ENCODE measurements at places on chromosomes 5 and 9.

DNA sequence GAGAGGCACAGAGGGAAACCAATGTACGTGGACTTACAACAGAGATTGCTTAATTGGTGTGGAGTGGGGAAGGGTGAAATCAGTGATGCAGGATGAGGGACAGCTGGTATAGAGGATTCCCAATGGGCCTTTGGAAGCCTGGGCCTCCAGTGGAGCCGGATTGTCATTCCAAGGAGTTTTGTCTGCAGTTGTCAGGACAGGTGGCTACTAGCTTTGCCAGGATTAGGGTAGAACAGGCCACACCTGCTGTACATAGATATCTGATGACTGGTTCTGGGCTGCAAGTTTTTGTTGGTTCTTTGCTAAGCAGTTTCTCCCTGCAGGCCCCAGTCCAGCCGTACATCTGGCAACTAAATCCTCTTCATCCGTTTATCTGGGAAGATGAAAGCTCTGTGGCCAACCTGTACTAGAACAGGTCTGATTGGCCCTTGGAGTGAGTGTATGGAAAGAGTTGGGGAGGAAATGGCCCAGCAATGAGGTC is 4.2 kb downstream of the SKP2 start:
- DNase-seq = no peak

- DNase-seq = no peak
Measured at GRCh38 chr9:88995200-88995577, 3.9 kb downstream of the S1PR3 start.

DNA sequence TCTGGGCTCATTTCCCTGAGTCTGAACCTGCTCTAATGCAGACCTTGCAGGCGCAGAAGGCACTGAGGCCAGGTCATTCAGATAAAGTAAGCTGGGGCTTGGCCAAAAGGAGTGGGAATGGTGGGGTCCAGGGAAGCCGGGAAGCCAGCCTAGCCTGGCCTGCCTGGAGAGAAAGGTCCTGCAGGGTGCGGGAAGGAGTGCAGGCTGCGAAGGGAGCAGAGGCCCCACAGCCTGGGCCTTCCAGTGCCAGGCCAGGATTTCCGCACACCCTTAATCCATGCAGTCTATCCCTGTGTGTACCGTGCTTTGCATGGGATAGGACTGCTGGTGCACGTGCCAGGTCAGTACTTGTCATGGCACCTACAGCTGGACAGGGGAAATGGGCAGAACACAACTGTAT is 3.6 kb upstream of the STING1 start:
- no peak for DNase-seq

GRCh38 chr9:137492464-137493363 is 33.6 kb upstream of the NSMF start:
- peak; percentile 59 for DNase-seq

DNA sequence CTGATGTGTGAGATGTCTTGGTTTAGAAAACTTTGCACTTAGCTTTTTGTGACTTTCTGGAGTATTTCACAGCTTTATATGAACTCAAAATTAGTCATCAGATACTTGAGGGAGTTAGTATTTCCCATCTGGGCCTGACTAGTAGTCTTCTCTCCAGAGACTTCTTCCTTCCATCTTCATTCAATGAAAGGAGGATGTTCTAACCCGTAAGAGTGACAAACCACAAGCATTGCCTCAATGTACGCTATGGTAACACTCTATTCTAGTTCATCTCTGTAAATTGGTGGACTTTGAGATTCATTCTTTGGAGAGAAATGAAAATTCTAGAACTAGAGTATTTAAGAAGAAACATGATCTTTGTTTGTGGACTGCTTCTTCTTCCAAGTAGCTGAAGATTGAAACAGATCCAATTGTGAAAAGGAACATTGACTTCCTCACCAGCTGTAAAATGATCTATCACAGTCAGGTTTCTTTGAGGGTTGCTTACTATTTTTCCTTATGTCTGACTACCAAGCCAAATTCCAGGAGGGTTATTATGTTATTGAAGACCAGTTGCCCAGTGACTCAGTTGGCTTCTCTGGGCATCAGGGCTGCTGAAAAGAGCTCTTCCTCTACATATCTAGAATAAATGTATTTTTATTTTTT is 157.6 kb downstream of the SLC12A2 start:
- DNase-seq = no peak

- DNase-seq = no peak
Measured at GRCh38 chr5:178640331-178641045, 13.6 kb upstream of the CLK4 start.

DNA sequence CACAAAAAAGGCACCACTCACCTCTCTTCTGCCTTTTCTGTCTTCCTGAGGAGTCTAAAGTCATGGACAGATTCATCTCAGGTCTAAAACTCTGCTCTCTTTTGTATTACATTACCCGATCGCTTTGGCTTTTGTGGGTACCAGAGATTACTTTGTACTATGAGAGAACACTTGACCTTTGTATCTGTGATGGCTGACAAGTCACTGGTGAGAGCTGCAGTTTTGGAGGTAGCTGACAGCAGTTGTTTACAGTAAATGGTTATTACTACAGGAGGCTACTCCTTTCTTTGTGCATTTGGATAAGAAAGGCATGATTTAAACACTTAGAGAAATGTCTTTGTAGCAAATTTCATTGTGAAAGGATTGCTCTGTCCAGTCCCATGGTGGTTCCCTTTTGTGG is 307.3 kb downstream of the FBXL17 start:
- no peak for DNase-seq

DNA sequence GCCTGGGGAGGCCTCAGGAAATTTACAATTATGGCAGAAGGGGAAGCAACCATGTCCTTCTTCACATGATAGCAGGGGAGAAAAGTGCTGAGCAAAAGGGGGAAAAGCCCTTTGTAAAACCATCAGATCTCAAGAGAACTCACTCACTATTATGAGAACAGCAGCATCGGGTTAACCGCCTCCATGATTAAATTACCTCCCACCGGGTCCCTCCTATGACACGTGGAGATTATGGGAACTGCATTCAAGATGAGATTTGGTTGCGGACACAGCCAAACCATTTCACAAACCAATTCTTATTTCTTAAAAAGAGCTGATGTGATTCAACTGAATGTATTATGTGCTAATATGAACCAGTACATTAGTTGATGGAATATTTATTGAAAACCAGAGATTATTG is 63.9 kb downstream of the PARP8 start:
- DNase-seq = no peak

GRCh38 chr9:84659773-84660172 is 9.8 kb upstream of the NTRK2 start:
- DNase-seq = no peak

DNA sequence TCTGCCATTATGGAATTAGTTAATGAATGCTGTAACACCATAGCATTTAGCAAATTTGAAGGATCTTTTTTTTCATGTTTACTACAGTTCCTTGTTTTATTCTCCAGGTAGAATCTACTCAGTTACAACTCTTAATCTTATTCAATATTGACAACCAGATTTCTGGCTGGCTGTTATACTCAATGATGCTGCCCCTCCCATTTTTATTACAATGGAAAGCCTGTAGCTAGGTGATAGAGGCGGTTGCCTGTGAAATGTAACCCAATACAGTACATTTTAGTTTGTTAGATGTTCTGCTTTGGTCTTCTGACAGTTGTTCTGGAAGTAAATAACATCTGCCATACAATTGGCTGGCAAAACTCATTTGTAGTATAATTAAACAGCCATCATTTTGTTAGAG is 294.2 kb downstream of the DMRTA1 start:
- no peak for DNase-seq

GRCh38 chr5:96868603-96869371 is 7.5 kb upstream of the ERAP2 start:
- no peak for DNase-seq

GRCh38 chr5:170217831-170218230 is 15.0 kb upstream of the C5orf58 start:
- DNase-seq = no peak

- DNase-seq = no peak
Measured at GRCh38 chr5:177146891-177147638, 13.5 kb downstream of the NSD1 start.

GRCh38 chr5:19837536-19838174 is 150.3 kb downstream of the CDH18 start:
- DNase-seq = no peak

DNA sequence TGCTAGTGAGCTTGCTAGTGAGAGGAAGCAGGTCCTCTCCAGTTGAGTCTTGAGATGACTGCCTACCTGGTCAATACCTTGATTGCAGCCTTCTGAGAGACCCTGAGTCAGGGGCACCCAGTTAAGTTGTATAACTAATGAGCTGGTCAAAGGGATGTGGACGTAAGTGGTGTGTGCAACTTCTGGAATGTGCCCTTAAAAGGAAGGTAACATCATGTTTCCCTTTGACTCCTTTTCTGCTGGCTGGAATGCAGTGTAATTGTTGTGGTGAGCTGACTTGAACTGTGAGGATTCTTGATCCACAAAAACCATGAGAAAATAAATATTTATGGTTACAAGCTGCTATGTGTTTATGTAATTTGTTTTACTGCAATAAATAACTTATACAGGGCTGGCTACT is 2.4 kb upstream of the SNX2 start:
- DNase-seq = no peak

GRCh38 chr9:22049411-22049810 is 40.3 kb upstream of the CDKN2B start:
- DNase-seq = no peak

DNA sequence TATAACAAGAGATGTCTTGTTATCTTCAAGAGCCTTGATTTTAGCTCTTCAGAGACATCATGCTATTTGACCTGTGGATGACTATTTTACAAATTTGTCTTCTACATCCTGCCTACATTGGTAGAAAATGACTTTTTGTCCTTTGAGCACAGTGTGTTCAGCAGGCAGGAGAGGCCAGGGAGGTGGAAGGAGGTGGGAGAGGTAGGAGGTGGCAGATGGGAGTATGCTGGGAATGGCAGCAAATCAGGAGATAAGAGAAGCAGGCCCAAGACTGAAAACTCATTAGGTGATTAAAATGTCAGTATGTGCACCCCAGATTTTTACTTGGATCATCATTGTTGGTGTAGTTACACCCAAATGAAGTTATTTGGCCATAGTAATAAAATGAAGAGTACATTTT is 44.1 kb downstream of the PTPN3 start:
- DNase-seq = no peak

- DNase-seq = peak; percentile 31
Measured at GRCh38 chr9:123267481-123268198, 746 bp downstream of the STRBP start.

DNA sequence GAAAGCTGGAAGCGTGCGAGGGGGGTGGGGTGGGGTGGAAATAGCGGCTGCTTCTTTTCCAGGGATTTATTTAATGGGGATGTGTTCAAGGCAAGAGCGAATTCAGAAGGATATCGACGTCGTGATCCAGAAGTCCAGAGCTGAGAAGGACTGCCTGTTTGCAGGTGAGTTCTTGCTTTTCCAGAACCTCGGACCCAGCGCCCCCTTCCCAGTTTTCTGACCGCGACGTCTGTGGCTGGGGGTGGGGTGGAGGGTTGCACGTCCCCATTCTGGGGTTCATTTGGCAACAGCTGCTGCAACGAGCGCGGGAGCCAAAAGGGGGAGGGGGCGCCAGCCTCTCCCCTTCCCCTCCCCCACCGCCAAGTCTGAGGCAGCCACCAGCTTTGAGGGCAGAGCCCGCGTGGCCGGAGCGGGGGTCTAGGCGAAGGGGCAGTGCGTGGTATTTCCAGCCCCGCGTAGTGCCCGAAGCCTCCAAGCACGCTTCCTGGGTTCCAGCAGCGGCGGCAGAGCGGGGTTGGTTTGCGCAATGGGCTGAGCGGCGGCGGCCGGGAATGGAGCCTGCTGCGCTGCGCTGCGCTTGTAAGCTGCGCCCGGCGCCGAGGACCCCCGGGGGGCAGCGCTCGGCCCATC is 701 bp downstream of the PARP8 start:
- no peak for DNase-seq

- DNase-seq = no peak
Measured at GRCh38 chr5:57727591-57727990, 245.0 kb upstream of the ACTBL2 start.

DNA sequence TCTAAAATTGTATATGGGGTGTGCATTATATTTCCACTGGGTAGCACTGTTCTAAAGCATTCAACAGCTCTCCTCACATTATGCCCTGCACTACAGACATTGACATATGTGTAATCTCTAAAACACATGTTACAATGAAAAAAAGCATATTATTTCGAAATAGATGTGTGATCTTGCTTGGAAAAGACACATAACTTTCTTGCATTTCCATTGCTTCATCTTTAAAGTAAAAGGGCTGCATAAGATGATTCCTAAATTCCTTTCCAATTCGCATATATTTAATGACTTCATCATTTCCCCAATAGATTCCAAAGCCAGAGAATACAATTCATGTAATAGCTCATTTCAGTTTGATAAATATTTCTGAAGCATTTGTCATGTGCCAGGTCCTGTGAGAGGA is 566.9 kb downstream of the PDE4D start:
- no peak for DNase-seq

- no peak for DNase-seq
Measured at GRCh38 chr5:1264211-1264610, 30.7 kb downstream of the TERT start.

DNA sequence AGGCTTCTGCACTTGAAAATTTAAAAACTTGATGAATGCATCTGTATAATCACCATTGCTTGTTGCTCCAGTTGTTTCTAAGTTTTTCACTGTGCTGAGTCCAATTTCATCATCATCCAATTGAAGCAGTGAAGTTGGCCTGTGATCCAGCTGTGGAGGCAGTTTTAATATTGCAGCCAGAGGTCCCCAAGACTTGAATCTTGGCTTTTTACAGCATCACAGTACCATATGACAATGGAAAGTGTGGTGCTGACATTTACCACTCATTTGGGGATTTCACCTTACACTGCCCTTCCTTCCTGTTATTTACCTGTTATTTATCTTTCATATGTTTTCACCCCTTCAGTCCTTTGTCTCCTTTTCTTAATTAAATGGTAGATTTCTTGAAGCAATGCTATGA is 76.2 kb upstream of the SPIN1 start:
- no peak for DNase-seq

DNA sequence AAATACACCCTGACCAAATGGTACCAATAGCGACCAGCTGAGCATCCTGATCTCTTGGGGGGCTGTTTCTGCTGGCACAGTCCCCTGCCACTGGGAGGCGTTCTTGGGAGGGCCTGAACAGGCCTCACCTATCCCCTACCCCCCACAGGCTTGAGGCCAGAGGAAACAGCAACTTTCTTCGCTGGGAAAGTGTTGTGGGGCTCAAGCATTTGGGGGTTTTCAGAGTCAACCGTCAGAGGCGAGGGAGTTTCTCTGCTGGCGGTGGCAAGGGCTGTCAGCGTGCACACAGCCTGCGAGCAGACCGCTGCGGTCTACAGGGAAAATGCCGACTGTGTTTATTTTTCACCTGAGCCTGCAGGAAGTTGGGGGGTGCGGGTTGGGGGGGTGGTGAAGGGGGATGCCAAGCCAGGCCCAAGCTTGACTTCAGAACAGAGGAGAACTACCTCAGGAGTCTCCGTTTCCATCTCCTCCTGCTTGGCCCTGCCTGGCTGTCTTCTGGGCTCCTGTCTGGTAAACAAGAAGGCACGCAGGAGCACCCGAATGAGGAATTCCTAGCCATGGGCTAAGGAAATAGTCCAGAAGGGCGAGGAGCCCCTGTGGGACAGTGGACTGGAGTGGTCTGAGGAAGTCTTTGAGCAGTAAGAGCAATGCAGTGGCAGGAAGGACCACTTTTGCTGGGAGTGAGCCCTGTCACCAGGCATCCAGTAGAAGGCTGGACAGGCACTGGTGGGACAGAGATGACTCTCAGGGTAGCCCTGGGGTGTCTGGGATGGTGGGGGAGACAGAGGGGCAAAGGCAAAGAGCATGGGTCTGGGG is 18.1 kb downstream of the TCF7 start:
- DNase-seq = peak; percentile 84

All from GM06990 (cell line).